Endothelial cell (in vitro differentiated cells): ENCODE measurements at places on chromosomes 12 and 14. TPM values are rescaled to one million over a fixed set of nuclear protein-coding genes. Genes with fewer than 3 reads are reported as not detected.

The EAPP gene
- 30.1 TPM for total RNA-seq

The ZNF891 gene
- 2.0 TPM for total RNA-seq

The BEGAIN gene
- 1.6 TPM for total RNA-seq

The CIDEB gene
- total RNA-seq: 0.82 TPM

The EP400 gene
- total RNA-seq: 66.2 TPM

The RHEBL1 gene
- 3.2 TPM for total RNA-seq

The COX8C gene
- not detected for total RNA-seq

The MYF6 gene
- total RNA-seq: 0.31 TPM

The GPRC5A gene
- total RNA-seq: 3.4 TPM

The CLEC4C gene
- not detected for total RNA-seq

The SDSL gene
- 1.3 TPM for total RNA-seq

The DNAJC22 gene
- 1.8 TPM for total RNA-seq

The CIT gene
- total RNA-seq: 14.4 TPM

The ANKRD9 gene
- total RNA-seq: 9.4 TPM

The MIP gene
- 0.10 TPM for total RNA-seq

The ENDOU gene
- total RNA-seq: 1.6 TPM

The GOLT1B gene
- total RNA-seq: 32.4 TPM

The IL31 gene
- total RNA-seq: not detected

The GLS2 gene
- 0.21 TPM for total RNA-seq
